Activated CD4-positive, alpha-beta T cell treated with anti-CD3 and anti-CD28 coated beads, Interleukin-2, amount 10 ng/mL, durations not matched to agents 24 days and 14 days (primary cell): ENCODE measurements at places on chromosomes 1 and 21. TPM values are rescaled to one million over a fixed set of nuclear protein-coding genes. Genes with fewer than 3 reads are reported as not detected.

DNA sequence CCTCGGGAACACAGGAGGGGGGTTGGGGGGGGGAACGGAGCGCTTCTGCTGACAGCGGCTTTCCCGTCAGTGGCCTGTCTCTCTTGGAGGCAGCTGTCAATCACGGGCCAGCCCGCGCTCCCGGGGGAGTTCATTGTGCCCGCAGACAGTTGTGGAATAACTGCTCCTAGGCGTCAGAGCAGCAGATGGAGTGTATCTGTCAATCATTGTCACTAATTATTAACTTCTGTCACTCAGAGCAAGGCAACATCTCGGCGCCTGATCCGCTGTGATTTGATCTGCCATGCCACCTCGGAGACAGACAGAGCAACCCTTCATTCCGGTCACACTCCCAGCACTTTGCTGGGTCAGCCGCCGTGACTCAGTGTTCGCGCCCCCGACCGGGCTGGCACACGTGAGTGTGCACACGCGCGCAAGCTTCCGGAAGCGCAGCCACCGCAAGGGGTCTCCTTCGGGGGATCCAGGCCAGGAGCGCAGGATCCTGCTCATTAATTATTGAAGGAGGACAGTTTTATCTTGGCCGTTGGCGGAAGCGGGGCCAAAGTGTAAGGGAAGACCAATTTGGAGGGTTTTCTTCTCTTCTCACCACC, 75.8 kb downstream of the RRAGC start:
- DNase-seq = no peak
- no peaks in the 10 kb centered on the region for H3K4me1 ChIP-seq
- H3K4me3 ChIP-seq = no peak overlapping the region
- H3K27me3 ChIP-seq = peaks cover 41% of the 10 kb centered on the region

DNA sequence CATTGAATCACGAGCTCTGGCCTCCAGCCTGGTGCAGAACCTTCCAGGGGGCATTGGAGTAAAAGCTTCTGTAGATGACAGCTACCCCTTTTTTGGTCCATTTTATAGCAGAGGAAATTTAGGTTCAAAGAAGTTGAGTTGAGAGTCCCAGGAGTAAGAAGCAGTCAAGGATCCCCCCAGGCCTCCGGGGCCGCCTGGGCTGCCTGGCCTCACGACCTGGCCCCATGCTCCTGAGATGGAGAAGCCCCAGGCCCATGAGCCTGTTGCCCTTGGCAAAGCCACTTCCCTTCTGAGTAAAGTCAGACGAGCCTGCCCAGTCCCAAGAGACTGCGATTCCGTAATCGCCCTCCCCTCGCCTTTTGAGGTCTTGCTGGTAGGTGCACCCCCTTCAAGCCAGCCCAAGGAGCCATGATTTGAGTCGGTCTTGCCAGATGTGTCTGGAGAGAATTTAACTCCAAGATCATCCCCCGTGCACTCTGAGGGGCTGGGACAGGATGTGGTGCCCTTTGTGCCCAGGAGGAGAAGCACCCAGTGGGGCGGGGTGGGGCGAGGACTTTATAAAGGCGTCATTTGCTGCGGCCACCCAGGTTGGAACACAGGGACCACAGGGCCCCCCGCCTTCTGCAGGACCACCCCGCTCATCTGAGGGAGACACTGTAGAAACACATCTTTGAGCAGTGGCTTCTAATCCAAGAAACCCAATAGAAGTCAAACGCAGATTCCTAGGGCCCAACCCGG, 30.1 kb downstream of the PDE9A start:
- H3K27me3 ChIP-seq = no peaks in the 10 kb centered on the region
- peak overlapping the region; percentile 81 for H3K4me3 ChIP-seq
- no peaks in the 10 kb centered on the region for H3K36me3 ChIP-seq
- H3K4me1 ChIP-seq = peaks cover 49% of the 10 kb centered on the region
- no peak for DNase-seq

The STIL gene
- total RNA-seq = 25.1 and 28.0 TPM in 2 replicates

DNA sequence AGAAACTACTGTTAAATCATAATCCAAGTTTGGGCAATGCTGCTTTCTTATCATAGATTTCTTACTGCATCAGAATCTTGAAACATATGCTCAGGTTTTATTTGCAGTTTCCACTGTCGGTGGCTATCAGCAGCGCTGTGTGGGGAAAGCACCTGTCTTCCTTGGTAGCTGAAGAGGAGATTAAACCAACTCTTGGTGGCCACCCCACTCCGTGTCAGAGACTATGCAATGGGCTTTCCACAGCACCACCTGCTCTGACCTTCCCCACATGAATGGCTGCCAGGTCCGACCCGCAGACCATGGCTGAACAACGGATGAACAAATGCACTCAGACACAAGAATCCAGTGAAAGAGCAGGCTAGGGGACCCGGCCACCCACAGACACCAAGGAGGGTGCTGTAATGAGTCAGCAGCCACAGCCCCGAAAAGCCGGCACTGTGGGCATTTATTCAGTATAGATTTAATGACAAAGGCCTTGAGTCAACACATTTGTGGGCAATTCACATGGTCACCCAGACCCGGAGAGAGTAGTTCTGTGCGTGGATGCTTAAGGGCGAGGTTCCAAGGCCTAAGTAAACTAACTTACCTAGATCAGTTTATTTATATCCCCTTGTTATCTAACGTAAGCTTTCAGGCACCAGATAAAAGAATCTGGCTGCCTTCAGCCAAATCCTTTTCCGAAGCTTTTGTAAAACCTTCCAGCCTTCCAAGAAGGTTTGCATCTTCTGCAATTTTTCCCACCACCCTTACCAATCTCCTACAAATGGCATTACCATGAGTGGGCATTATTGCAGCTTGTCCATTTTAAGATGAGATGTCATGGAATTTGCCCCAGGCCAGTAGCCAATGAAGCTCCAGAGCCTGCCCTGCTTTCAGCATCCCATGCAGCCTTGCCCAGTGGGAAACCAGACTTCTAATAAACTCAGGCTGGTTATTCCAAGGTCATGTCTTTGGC, 82.7 kb downstream of the HLCS start:
- H3K36me3 ChIP-seq = peaks cover 12% of the 10 kb centered on the region
- no peak overlapping the region for H3K27ac ChIP-seq
- no peaks in the 10 kb centered on the region for H3K4me1 ChIP-seq
- no peak for DNase-seq
- no peak overlapping the region for H3K4me3 ChIP-seq

DNA sequence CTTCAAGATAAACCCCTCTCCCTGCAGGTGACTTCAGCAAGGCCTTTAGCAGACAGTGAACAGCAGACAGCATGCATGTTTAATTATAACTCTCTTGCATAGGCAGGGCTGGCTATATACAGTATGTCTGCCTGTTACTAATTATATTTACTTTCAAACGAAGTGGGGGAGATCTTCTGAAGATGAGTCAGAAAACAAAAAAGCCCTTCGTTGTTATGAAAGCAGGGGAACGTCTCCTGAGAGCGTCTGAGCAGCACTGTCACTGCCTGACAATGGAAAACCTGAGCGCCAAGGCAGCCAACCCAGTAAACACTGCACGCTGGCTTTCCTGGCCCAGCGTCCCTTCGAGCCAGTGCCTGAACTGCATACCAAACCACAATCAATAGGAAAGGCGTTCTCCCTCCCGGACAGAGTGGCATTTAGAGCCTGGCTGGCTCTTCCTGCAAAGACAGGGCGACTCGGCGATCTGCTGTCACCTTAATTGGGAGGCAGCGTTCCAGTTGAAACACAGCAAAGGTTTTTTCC, 54.1 kb downstream of the TOMM20 start:
- peaks cover 31% of the 10 kb centered on the region for H3K4me1 ChIP-seq
- H3K4me3 ChIP-seq = peak overlapping the region; percentile 69

DNA sequence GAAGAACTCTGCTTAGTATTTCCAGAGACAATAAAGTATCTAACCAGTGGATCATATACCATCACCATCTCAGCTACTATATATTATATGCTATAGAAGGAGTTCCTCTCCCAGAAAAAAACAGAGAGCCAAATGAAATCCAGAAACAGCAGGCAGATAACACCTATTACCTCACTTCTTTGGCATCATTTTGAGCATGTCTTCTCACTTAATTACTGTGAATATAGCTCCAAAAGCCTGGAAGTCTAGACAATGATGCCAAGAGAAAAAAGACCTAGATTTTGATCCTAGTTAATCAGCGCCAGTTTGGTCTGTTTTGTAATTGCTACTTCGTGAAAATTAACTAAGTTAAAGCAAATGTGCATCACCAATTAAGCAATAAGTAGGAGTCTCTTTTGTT, 131.3 kb downstream of the EIF4G3 start:
- peaks cover 28% of the 10 kb centered on the region for H3K36me3 ChIP-seq
- no peak overlapping the region for H3K4me3 ChIP-seq
- no peak for DNase-seq
- peaks cover 2% of the 10 kb centered on the region for H3K4me1 ChIP-seq

- H3K4me1 ChIP-seq = peaks cover 21% of the 10 kb centered on the region
- H3K4me3 ChIP-seq = peak overlapping the region; percentile 97
- peak overlapping the region; percentile 97 for H3K27ac ChIP-seq
- peaks cover 11% of the 10 kb centered on the region for H3K36me3 ChIP-seq
- DNase-seq = no peak
Observed at GRCh38 chr1:180501865-180502360, 464 bp downstream of the ACBD6 start.

GRCh38 chr1:113058941-113059706, 13.9 kb upstream of the LRIG2 start:
- H3K27me3 ChIP-seq = no peaks in the 10 kb centered on the region
- no peak overlapping the region for H3K4me3 ChIP-seq
- DNase-seq = no peak
- H3K36me3 ChIP-seq = no peaks in the 10 kb centered on the region
- peaks cover 8% of the 10 kb centered on the region for H3K4me1 ChIP-seq
- no peak overlapping the region for H3K27ac ChIP-seq

The CROCC gene
- total RNA-seq = 23.4 and 27.0 TPM in 2 replicates

The OR6N1 gene
- not detected in 2 replicates for total RNA-seq

DNA sequence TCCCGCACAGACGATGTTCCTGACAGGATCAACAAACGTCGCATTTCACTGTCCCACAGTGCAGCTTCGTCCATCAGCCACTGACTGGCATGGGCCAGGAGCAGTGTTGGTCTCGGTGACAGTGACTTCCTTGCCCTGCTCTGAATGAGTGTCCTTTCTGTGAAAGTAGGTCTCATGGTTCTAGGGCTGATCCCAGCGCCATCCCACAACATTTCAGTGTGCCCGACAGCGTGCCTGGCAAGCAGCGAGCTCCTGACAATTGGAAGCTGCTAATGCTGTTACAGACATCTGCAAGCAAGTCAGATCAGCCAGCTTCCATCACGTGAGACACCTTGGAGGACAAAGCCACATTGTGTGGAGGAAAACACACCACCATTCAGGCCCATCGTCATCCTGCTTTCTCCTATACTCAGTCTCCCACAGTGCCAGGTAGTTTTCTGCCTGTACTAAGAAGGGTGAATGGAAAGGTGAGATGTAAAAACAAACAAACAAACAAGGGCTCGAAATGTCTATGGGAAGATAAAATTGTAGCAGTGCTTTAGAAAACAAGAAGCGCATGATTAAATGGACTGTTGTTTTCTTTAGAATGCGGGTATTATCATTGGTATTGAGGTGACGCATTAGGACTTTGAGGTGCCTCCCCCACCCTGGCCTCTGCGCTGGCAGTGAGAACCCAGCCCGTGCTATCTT, 21.9 kb downstream of the ERRFI1 start:
- no peak for DNase-seq
- no peak overlapping the region for H3K4me3 ChIP-seq
- H3K4me1 ChIP-seq = peaks cover 4% of the 10 kb centered on the region
- no peaks in the 10 kb centered on the region for H3K36me3 ChIP-seq
- H3K27me3 ChIP-seq = no peaks in the 10 kb centered on the region

DNA sequence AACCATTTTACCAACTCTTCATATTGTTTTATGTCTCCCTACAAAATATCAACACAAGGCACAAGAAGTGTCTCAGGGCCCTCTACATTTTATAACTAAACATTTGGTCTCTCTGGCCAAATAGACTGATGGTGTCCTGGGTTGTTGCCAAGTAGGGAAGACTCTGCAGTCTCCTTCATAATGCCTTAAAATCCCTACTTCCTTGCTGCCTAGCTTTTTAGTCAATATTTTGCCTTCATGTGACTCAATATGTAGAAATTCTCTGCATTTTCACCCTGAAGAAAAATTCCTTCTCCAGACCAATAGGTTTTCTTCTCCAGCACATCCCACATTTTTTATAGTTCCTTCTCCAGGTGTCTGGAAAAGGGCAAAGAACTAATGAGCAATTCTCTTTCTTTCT, 72.6 kb upstream of the IPO9 start:
- H3K27ac ChIP-seq = no peak overlapping the region
- peaks cover 32% of the 10 kb centered on the region for H3K27me3 ChIP-seq
- DNase-seq = no peak
- H3K4me1 ChIP-seq = no peaks in the 10 kb centered on the region

DNA sequence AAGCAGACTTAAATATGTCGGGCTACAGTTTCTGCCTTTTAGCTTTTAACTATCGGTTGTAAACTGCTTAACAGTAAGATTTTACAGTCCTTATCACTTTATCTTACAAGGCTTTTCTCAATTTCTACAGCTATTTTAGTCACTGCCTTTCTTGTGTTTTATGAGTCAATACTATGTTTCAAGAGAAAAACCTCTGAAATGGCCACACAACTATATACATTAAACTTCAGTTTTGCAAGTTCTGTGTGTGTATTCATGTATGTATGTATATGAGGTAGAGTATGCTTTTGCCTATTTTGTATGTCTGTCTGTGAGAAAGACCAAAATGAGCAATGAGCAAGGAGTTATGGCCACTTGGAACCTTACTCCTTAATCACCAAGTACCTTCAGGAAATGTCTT, 169.8 kb downstream of the SYT2 start:
- H3K4me1 ChIP-seq = peaks cover under 1% of the 10 kb centered on the region
- H3K36me3 ChIP-seq = no peaks in the 10 kb centered on the region
- H3K27me3 ChIP-seq = no peaks in the 10 kb centered on the region
- H3K4me3 ChIP-seq = no peak overlapping the region
- H3K27ac ChIP-seq = no peak overlapping the region

The RPS6KC1 gene
- 7.0 and 7.5 TPM in 2 replicates for total RNA-seq

- H3K27me3 ChIP-seq = peaks cover 1% of the 10 kb centered on the region
- H3K27ac ChIP-seq = no peak overlapping the region
Observed at GRCh38 chr21:38014298-38014697, 98.0 kb upstream of the KCNJ6 start.

The ADORA1 gene
- not detected in 2 replicates for total RNA-seq

GRCh38 chr1:111422546-111423391, 4.8 kb downstream of the OVGP1 start:
- H3K4me3 ChIP-seq = no peak overlapping the region
- H3K4me1 ChIP-seq = no peaks in the 10 kb centered on the region
